ENCODE measurements at places on chromosomes 2 and 18. TPM values are rescaled to one million over a fixed set of nuclear protein-coding genes. Genes with fewer than 3 reads are reported as not detected.
A peak's percentile ranks its signal among the peaks of the same experiment; 100 is the strongest.

DNA sequence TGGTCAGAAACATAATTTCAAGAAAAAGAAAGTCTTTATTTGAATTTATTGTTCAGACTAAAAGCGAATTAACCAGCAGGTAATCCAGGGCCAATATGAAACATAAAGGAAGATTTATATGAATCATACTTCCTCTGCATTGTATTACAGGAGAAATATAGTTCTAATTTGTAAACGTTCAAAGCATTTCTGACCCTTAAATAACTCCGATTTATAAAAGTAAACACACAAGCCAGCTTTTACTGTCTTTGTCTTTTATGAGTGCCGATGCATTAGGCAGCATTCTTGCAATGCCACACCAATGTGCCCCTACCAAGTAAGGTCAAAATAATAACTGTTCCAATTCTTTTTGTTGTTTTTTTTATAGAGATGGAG is 118.8 kb upstream of the RBBP8 start:
- no peak overlapping the region for H3K4me3 ChIP-seq
- no peaks in the 10 kb centered on the region for H3K36me3 ChIP-seq
- no peak overlapping the region for H3K27ac ChIP-seq
- DNase-seq, result no peak

DNA sequence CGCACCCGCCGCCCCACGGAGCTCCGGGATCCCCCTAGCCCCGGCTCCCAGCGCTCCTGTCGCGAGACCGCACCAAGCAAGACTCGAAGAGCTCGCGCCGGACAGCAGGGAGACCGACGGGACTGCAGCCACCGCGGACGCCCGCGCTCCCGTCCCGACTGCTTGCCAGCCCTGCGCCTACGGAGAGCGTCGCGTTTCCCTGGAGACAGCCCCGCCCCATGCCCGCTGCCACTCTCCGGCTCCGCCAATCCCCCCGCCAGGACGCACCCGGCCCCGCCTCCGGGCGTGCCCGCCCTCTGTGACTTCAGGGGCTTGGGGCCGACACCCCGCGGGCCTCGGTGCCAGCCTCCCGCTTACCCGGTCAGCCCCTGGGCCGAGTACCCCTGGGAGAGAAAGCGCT is at the start of gene ANKMY1:
Gene ANKMY1 (minus strand): TSS at position 181 of the 400 bp plus-strand sequence. CDS start 653 bp downstream, outside the sequence.
- no peaks in the 10 kb centered on the region for H3K27me3 ChIP-seq
- peaks cover 25% of the 10 kb centered on the region for H3K4me1 ChIP-seq
- peak within 1 kb of the TSS; percentile 39 for H3K4me3 ChIP-seq
- peak; percentile 75 for DNase-seq
- no peaks in the 10 kb centered on the region for H3K36me3 ChIP-seq

- H3K4me3 ChIP-seq, result no peak overlapping the region
- H3K4me1 ChIP-seq, result no peaks in the 10 kb centered on the region
- H3K27ac ChIP-seq, result no peak overlapping the region
- DNase-seq, result no peak
These were observed 252.5 kb downstream of the PIEZO2 start for GRCh38 chr18:10896851-10897250.

LRP1B gene
- 0.45 TPM for total RNA-seq

WDR35 gene
- 16.0 TPM for total RNA-seq

All from ovary (tissue), 10 donors.